ENCODE measurements at places on chromosomes 4 and X. TPM values are rescaled to one million over a fixed set of nuclear protein-coding genes. Genes with fewer than 3 reads are reported as not detected.

Gene KLHL15
- total RNA-seq: 15.3 TPM

Gene DRP2
- total RNA-seq: 0.39 TPM

Gene AKAP14
- 2.5 TPM for total RNA-seq

Gene SLC25A31
- total RNA-seq: not detected

Gene F8A1
- total RNA-seq: 10.8 TPM

Gene LONRF3
- total RNA-seq: 0.10 TPM

Gene MAGEA2
- 0.50 TPM for total RNA-seq

GRCh38 chr4:16993956-16994840 lies 95.8 kb upstream of the LDB2 start:
- H3K36me3 ChIP-seq: no peaks in the 10 kb centered on the region
- no peaks in the 10 kb centered on the region for H3K27me3 ChIP-seq
- H3K4me1 ChIP-seq: peaks cover 42% of the 10 kb centered on the region
- no peak overlapping the region for H3K4me3 ChIP-seq
- 0 out of 2 replicates have a peak overlapping the region, but pooled peaks have one; percentile 3 for H3K27ac ChIP-seq
- peak; percentile 63 for DNase-seq

- no peak overlapping the region for H3K4me3 ChIP-seq
- no peaks in the 10 kb centered on the region for H3K4me1 ChIP-seq
- no peaks in the 10 kb centered on the region for H3K36me3 ChIP-seq
- DNase-seq: no peak
- H3K27ac ChIP-seq: no peak overlapping the region
Measured at GRCh38 chrX:10240918-10241317, 84.1 kb downstream of the CLCN4 start.

- no peaks in the 10 kb centered on the region for H3K27me3 ChIP-seq
- peak; percentile 53 for DNase-seq
- no peak overlapping the region for H3K4me3 ChIP-seq
Measured at GRCh38 chr4:125522992-125523391, 208.2 kb downstream of the FAT4 start.

DNA sequence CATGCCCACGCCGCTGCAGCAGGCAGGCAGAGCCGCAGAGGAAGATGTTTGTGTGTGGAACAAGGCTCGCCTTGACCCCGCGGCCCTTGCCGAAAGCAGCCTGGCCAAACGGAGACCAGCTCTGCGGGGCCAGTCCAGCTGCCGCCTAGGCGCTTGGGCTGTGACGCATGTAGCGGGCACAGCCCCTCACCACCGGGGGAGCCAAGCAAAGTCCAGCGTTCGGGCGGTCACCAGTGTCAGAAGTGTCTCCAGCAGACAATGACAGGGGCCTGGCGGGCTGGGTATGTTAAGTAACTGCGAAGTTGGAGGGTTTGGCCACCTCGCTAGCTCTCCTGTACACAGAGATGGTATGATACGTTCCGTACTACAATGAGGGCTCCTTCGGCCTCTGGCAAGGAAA lies 1.3 kb downstream of the AMER1 start:
- peak; percentile 11 for DNase-seq
- H3K27ac ChIP-seq: no peak overlapping the region
- H3K4me3 ChIP-seq: peak overlapping the region; percentile 64
- no peaks in the 10 kb centered on the region for H3K36me3 ChIP-seq

DNA sequence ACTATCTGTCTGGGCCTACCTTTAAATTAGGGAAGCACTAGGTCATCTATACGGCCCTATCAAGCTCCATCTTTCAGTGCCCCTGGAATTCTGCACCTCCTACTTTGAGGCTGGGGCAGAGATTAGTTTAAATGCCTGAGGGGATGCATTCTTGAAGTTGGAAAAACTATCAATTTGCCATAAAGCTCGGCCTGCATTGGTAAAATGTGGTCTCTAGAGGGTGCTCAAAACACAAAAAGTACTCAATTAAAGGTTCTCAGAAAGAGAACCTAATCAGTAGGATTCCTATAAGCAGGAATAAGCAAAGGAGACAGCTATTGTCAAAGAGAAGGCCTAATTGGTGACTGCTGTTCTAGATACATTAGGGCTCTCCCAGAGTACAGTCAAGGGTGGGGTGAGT lies 111.7 kb downstream of the AMER1 start:
- H3K36me3 ChIP-seq: no peaks in the 10 kb centered on the region
- no peaks in the 10 kb centered on the region for H3K4me1 ChIP-seq
- no peak overlapping the region for H3K27ac ChIP-seq
- no peak overlapping the region for H3K4me3 ChIP-seq
- DNase-seq: peak; percentile 67

- no peaks in the 10 kb centered on the region for H3K4me1 ChIP-seq
- no peak overlapping the region for H3K4me3 ChIP-seq
- no peak overlapping the region for H3K27ac ChIP-seq
- no peak for DNase-seq
- no peaks in the 10 kb centered on the region for H3K36me3 ChIP-seq
Measured at GRCh38 chrX:135535077-135535940, 14.8 kb downstream of the INTS6L start.

DNA sequence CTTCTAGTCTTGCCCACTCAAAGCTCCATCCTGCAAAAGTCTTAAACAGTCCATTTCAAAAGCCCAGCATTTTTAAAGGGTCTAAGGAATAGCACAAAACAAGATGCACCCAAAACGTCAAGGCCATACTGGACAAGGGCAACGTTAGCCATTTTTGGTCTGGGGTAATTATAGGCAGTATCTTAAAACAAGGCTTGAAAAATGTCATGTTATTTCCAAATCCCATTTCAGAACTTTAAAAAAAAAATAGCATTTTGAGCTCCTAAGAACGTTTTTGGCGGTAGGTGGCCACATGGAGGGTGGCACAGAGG lies 584 bp upstream of the TMEM165 start:
- 0 out of 2 replicates have a peak, but pooled peaks cover 4% of the 10 kb centered on the region for H3K36me3 ChIP-seq
- H3K4me1 ChIP-seq: peaks cover 22% of the 10 kb centered on the region
- H3K4me3 ChIP-seq: peak overlapping the region; percentile 92

DNA sequence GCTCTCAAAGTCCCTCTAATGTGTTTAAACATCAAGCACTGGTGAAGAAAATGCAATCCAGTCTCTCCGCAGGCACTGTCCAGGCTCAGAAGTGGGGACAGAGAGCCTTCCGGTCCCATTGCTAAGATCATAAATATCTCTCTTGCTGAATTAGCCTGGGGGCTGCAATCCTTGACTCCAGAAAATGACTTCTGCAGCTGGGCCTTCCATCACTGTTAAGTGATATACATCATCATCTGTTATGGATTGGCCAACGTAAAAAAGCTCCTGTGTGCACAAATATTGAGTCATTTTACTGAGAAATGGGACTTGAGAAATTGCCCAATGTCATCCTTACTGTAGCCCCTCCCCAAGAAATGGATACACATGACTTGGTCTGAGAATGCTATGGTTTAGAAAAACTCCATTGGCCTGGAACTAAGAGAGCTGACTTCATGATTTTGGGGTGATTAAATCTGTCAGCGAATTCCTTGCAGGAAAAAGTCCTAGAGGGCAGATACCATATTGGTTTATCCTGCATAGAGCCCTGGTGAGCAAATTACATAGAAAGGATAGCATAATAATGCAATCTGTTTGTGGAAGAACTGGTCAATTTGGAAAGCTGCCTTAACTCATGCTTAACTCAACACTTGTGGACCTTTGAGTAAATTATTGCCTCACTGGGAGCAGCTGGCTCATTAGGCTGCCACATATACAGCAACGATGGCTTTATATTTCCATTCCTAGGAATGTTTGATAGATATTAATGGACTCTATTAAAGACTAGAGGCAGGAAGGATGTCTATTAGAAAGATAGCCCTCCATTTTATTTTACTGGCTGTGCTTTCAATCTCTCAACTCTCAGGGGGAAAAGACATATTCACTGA lies 346.1 kb downstream of the GBA3 start:
- peaks cover 7% of the 10 kb centered on the region for H3K4me1 ChIP-seq
- H3K36me3 ChIP-seq: no peaks in the 10 kb centered on the region
- H3K4me3 ChIP-seq: no peak overlapping the region

GRCh38 chrX:55290963-55291362 lies 26.2 kb upstream of the PAGE3 start:
- DNase-seq: no peak
- no peak overlapping the region for H3K4me3 ChIP-seq
- no peak overlapping the region for H3K27ac ChIP-seq
- no peaks in the 10 kb centered on the region for H3K4me1 ChIP-seq

GRCh38 chr4:35975617-35976355 lies 268.5 kb downstream of the ARAP2 start:
- no peaks in the 10 kb centered on the region for H3K27me3 ChIP-seq
- DNase-seq: no peak
- no peaks in the 10 kb centered on the region for H3K4me1 ChIP-seq

- H3K27ac ChIP-seq: no peak overlapping the region
- peaks cover 12% of the 10 kb centered on the region for H3K4me1 ChIP-seq
- H3K36me3 ChIP-seq: no peaks in the 10 kb centered on the region
- peaks cover 33% of the 10 kb centered on the region for H3K27me3 ChIP-seq
Measured at GRCh38 chr4:57114973-57115372, 4.8 kb upstream of the IGFBP7 start.

GRCh38 chrX:45735571-45735970 lies 534.9 kb upstream of the DIPK2B start:
- no peaks in the 10 kb centered on the region for H3K36me3 ChIP-seq
- no peak overlapping the region for H3K27ac ChIP-seq
- no peak for DNase-seq
- H3K4me3 ChIP-seq: no peak overlapping the region
- no peaks in the 10 kb centered on the region for H3K27me3 ChIP-seq

DNA sequence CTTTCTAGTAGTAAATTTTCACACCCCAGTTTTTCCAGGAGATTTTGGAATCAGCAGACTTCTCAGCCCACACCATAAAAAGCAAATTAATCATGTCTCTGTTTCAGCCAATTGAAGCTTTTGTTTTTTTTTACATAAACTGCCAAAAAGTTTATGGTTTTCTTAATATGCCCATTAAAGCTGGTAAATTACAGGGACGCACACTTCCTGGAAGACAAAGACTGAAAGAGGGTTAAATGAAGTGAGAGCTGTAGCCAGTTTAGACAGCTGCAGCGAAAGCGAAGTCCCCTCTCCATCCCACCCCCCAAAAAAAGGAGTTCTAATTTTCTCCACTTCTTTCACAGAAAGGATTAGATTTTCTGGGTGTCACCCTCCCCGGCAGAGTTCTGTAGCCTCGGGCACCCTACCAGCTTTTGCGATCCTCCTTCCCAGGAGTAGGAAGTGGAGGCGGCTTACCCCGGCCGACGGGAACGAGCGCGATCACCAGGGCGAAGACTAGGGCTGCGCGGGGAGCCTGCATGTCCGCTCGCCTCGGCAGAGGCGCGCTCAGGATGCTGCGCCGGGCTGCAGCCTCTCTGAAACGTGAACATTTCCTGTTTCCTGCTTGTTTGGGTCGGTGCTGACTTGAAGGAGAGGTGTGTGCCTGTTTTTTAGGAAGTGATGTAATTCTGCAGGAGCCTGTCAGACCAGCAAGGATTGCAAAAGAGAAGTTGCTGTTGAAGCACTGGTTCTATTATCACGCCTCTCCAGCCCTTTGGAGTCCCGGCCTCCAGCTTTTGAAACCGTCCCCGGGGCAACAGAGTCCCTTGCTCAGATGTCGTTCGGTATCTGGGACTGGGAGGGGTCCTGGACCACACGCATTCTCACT lies at the start of gene TMEM154:
TSS of gene TMEM154 (minus strand) at position 584 of the 868 bp plus-strand sequence. CDS start at position 520, 64 bp downstream.
- H3K27ac ChIP-seq: no peak within 1 kb of the TSS
- H3K36me3 ChIP-seq: no peaks in the 10 kb centered on the region
- peak; percentile 87 for DNase-seq
- peaks cover 39% of the 10 kb centered on the region for H3K4me1 ChIP-seq
